Transverse colon (tissue), 4 donors: ENCODE measurements at places on chromosomes 6 and 20. TPM values are rescaled to one million over a fixed set of nuclear protein-coding genes. Genes with fewer than 3 reads are reported as not detected.

DNA sequence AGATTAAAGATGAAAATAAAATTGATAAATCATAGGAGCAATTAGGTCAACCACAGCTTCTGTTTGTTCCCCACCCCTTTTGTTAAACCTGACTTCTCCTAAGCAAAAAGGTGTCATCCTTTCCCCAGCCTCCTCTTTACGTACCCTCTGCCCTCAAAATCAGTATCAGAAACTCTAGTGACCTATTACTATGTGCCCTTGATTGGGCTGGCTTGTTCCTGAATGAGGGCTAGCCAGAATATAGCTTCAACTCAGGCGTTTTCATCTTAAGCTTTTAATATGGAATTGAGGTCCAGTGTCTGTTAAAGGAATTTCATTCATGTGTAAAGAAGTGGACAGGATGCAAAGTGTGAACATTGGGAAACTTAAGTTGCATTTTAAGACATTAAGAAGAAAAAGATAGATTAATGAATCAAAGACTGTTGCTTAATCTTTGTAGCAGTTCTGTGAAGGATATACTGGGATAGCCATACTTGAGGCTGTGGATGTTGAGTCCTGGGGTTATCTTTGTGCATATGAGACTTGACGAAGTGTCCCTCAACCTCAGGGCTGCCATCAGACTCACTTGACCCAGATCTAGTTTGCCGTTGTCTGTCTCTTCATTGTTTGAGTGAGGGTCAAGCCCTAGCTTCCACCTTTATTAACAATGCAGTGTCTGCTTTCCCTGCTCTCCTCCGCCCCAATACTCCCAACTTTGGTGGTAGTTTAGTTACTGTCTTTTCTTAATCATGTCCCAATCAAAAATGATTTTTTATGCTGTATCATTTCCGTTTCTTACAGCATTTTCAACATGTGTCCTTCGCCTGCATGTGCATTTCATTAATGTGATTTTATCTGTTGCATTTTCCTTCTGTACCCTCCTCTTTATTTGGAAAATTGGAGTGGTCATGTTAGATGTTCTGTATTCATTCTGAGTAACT is 1.9 kb downstream of the TBPL1 start:
- no peak for DNase-seq

DNA sequence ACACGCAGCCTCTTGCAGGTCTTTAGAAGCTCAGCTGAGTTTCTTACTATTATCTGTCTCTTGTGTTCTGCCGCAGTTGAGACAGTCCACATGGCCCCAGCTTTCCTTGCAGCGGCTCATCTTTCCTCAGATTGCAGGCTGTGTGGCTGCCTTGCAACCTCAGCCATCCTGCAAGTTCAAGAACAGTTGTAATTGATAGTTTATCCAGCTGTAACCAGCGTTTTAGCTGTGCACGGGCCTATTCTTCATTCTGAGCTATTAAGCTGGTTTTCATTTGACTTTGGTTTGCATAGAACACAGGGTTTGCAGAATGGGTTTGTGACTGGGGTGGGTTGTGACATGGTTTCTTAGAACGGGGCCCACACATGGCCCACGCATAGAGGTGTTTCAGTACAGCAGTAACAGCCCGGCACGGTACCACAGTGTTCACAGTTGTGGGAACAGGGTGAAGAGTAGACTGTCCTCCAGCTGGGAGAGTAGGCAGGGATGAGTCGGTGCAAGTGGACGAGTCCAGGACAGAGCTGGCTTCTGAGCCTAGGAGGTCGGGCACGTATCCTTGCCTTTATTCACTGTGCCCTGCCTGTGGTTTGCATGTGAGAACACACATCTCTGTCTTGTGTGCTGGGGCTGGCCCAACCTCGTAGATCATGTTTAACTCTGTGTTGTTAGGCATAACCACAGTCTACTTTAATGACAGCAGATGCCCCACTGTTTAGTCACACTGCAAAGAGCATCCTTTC is 89.2 kb downstream of the RPP40 start:
- DNase-seq = no peak

FOXC1 gene
- 0.75 TPM for total RNA-seq

VIP gene
- 16.7 TPM for total RNA-seq
